Glomerular endothelial cell (primary cell): ENCODE measurements at places on chromosomes 2 and 18.

DNA sequence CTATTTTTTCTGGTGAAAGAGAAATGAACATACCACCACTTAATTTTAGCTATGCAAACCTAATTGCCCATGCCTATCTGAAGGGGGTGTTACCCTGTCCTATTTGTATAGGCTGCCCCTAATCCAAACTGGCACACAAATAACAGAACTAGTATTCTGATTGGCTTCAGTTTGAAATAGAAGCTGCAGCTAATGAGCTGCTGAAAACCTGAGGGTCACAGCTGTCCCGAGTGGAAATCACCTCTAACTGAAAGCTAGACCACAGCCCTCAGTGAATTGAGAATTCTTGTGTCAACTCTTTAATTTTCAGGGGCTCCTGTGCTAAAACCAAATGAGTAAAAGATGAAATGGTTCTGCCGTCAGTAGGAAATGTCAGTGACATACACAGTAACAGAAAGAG, 28.7 kb downstream of the CCDC141 start:
- no peak for DNase-seq

DNA sequence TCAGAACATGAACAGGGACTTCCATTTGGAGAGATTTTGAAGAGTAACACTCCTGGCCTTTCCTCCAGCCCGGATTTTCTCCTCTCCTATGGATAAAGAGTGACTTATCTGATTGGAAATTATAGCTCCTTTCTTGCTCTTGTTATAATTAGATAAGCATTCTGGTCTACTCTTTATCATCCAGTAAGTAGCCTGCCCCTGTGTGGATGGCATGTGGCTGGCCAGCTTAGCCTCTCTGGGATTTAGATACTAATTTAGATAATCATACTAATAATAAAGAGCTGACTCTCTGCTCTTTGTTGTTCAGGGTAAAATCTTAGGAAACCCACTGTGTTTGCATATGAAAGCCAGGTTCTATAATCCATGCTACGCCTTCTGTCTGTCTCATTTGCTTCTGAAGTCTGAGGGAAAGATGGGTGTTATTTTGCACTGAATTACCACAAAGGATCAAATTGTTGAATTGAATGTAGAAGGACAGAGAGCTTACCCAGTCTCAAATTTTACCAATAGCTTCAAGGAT, 438.8 kb downstream of the SPAG16 start:
- DNase-seq, result no peak

DNA sequence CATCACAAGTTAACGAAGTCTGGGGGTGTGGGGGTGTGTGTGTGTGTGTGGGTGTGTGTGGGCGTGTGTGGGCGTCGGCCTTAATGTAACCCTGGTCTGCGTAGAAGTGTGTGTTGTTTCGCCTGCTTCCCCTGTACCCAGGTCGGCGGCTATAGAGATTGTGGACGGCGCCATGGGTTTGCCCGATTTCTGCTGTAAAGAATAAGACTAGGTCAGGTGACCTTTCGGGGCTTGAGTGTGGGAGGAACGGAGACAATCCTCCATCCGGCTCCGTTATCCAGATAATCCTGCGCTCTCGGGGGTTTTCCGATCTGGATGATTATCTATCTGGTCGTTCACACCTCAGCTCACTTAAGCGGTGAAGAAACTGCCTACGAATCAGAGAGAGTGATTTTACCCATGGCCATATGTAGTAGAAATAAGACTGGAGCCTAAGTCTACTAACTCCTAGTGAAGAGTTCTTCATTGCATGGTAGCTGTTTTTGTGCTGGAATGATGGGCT, 543 bp downstream of the HADHB start:
- DNase-seq, result no peak

- DNase-seq, result no peak
These were observed 323.6 kb downstream of the PAX3 start for GRCh38 chr2:221975151-221975550.

DNA sequence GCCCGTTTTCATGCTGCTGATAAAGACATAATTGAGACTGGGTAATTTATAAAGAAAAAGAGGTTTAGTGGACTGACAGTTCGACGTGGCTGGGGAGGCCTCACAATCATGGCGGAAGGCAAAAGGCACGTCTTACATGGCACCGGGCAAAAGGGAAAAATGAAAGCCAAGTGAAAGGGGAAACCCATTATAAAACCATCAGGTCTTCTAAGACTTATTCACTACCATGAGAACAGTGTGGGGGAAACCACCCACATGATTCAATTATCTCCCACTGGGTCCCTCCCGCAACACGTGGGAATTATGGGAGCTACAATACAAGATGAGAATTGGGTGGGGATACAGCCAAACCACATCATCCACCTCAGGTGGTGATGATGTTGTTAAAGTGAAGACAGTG, 3.3 kb upstream of the RAB12 start:
- no peak for DNase-seq

GRCh38 chr2:226477221-226478108, 322.2 kb downstream of the IRS1 start:
- DNase-seq, result no peak
